ENCODE measurements at places on chromosomes 11 and 22.

DNA sequence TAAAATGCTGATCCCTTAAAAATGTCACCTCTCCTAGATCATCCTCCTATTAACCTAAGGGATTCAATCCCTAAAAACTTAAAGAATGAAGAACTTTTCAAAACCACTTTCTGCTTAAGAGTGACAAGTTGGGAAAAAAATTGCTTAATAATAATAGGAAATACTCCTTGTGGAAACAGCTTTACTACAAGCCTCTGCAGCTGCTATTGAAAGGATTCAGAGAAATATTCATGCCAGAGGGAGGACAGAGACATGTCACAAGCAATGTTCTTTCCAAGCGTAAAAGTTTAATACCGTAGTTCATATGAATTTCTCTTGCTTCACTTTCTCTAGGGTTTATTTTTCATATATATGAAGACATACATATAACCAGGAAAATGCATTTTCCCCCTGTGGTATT lies 98.2 kb downstream of the ARHGAP20 start:
- no peak for DNase-seq

DNA sequence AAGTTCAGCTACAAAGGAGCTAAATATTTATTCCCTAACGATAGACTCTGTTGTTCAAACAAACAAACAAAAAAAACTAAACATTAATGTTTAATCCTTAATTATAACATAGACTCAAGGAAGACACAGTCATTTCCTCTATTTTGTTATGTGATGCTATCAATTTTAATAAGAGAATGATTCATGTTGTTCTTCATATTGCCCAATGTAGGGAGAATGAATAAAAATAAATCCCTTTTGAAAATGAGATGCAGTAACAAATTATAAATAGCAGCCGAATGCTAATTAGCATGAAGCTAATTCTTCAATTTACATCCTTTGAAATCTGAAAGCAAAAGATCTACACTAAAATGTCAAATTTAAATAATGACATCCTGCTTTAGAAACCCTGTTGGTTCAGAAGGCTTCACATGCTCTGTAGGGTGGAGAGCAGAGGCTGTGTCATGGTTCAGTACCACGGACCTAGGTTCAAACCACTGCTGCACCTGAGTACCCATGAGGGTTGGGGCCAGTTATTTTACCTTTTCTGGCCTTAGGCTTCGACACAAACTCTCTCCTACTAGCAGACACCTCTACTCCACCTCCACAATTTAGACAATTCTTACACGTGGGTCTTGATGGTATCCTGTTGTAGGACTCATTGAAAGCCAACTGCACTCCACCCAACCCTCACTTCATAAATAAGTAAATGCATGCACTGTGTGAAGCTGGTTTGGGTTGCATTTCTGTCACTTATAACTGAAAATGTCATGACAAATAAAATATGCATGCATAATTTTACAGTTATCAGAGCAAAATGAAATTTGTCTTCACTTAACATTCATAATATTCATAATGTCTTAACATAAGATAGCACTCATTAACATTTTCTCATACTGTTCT lies 89.0 kb downstream of the RRAS2 start:
- no peak for DNase-seq

DNA sequence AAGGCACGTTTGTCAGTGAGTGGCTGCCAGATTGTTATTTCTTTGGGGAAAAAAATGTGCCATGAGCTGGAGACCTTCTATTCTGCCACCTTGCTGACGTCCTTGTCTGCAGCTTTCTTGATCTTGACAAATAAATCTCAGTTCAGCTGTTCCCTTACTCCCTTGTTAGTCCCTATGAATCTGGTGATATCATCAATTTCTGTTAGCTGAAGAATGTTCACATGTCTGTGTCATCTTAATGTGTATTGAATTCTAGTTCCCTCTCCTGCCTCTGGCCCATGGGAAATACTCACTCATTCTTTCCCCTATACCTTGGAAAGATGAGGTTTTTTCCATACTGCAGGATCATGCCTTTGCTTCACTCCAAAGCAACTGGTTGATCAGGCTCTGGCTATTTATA lies 649.9 kb upstream of the API5 start:
- DNase-seq: no peak

GRCh38 chr11:88327061-88327460 lies 10.5 kb downstream of the CTSC start:
- DNase-seq: no peak

GRCh38 chr11:125938418-125938817 lies 7.4 kb upstream of the VSIG10L2 start:
- no peak for DNase-seq

DNA sequence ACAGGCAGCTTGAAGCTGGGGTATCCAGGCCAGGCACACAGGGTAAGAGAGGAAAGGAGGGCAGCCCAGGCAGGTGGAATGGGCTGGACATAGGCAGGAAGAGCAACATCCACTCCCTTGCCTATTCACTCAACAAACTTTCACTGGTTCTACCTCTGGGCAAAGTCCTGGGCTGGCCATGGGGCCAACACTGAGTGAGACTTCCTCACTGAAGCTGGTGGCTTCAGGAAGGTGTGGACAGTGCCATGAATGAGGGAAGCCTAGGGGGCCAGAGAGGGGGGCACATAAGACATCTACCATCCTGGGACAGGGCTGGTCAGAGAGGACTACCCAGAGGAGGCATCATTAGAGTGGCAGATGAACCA lies 44.9 kb upstream of the TCF20 start:
- DNase-seq: no peak

GRCh38 chr11:121257976-121258375 lies 34.6 kb upstream of the SC5D start:
- DNase-seq: no peak

All from activated T-helper 1 cell treated with anti-CD3 and anti-CD28 coated beads, Interleukin-2, amount 50 U/mL, for 16 hours (primary cell).